ENCODE measurements at places on chromosomes 5 and 9.

GRCh38 chr9:19946441-19947109, 157.7 kb upstream of the SLC24A2 start:
- DNase-seq, result peak; percentile 46

GRCh38 chr9:25724424-25724823, 46.2 kb upstream of the TUSC1 start:
- peak; percentile 80 for DNase-seq

DNA sequence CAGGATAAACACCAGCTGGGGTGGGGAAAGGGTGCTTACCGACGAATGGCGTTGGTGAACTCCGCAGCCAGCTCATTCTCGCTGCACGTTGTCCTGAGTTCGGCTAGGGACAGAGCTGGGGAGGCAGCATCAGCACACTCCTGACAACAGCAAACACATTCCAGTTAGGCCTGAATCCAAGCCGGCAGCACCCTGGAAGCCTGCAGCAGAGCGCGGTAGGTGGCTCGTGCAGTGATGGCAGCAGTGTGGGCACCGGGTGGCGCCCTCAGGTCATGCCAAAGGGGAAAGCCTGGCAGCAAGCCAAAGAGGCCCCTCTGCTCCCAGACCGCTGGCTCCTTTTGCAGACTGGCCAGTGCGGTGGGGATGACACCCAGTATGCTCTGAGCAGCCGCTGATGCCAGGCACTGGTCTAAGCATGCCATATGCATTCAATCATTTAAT, 66.9 kb downstream of the DCP2 start:
- DNase-seq, result no peak

DNA sequence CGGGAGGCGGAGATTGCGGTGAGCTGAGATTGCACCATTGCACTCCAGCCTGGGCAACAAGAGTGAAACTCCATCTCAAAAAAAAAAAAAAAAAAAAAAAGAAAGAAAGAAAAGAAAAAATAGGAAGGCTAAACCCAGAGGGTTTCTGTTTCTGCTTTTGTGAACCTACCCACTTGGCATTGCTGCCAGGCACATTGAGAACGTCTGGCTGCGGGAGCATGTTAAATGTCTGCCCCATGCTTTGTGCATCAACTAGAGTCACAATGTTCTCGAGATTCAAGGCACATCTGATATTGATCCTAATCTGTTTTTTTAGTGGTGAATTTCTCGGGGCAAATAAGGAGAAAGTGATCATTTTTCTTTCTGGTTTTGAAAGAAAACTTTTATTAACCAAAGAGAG, 2.8 kb downstream of the SLC25A25 start:
- no peak for DNase-seq

DNA sequence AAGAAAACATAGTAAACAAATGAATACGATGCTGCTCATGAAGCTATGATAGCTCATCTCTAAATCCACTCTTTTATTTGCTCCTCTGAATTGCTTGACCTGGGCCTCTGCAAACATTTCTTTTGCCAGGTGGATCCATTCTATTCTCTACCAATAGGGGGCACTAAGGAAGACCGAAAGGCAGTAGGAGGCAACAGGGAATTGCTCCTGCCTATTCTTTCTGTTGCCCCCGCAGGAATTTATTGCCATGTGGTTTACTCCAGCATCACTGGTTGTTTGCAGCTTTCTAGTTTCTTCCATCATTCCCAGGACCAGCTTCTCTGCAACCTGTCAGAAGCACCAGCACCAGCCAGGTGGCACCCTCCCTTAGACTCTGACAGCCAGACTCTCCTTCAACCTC, 5.3 kb downstream of the GAPT start:
- DNase-seq, result no peak

DNA sequence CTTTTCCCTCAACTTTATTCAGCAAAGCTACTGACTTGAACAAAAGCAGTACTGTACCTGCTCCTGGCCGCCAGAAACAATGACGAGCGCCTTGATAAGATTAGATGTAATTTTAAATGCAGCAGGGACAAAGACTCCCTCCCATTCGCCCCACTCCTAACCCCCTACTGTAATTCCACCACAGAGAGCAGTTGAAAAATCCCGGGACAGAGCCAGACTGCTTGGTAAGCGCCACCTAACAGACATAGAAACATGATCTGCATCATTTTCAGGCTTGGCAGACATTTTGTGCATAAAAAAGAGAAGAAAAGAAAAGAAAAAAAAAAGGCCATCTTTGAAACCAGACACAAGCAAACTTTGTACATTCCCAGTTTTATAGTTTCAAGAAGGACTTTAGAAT, 81.9 kb downstream of the ISL1 start:
- no peak for DNase-seq

GRCh38 chr9:123378025-123378424, 22.0 kb downstream of the CRB2 start:
- no peak for DNase-seq

DNA sequence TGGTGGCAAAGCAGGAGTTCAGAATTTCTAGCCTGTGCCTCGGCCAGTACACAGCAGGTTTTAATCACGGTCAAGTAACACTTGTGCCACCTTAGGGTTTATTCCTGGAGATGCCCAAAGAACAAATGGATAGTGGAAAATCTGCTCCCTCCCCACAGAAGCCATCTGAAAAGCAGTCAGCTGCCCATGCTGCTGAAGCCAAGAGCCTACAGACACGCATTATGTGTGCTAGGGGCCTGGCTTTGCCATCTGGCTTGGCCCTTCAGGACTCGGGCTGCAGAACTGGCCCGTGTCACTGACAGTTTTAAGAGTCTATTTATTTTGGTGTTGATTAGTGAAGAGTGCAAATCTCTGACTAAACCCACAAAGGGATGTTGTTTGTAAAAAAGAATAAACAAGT, 11.1 kb downstream of the ARSB start:
- DNase-seq, result no peak

DNA sequence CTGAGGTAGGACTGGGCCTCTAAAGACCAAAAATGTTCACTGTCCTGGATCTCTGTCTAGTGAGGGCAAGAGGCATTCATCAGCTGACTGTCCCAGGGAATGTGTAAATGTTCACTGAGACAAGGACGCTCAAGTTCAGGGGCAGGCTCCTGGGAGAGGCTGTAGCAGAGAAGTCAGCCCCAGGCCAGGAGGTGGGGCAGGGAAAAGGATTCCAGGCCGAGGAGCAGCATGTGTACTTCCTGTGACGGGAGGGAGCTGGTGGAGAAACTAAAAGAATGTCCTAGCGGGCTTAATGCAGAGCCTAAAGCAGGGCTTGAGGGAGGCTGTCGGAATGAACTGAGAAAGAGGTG, 205.8 kb downstream of the GABBR2 start:
- DNase-seq, result peak; percentile 48

- no peak for DNase-seq
Observed at GRCh38 chr5:180173875-180174586, 35.0 kb downstream of the RASGEF1C start.

DNA sequence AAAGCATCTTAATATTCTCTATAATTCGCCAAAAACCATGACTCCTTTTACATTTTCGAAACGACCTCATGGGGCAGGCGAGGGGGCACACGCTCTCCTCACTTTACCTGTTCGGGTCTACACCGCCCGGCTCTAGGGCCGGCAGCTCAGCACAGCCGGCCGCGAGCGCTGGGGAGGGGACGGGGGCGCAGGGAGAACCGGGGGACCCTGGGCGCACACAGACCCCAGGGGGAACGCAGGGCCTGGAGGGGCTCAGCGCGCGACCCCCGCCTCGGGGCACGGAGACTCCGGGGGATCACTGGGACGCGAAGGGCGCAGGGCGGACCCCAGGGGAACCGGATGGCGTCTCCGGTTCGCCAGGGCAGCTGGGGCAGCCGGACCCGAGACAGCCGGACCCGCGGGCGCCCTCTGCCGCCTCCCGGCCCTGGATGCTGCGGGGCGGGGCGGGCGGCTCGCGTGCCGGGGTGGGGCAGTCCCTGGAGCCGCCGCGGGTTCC, at the start of gene AHRR:
Gene AHRR (plus strand): TSS at position 485 of the 496 bp plus-strand sequence. CDS start 22,189 bp downstream, outside the sequence.
- DNase-seq, result peak; percentile 76

DNA sequence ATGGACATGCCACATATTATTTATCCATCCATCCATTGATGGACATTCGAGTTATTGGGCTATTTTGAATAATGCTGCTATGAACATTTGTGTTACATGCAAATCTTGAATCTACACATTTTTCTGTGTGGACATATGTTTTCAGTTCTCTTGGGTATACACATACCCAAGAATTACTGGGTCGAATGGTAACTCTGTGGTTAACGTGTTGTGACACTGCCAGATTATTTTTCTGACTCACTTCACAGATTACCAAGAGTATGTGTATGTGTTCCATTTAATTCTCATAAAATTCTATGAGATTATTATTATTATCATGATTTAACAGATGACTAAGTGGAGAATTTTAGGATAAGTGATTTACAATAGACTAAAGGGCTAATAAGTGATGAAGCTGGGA, 26.7 kb downstream of the CYFIP2 start:
- DNase-seq, result peak; percentile 11

DNA sequence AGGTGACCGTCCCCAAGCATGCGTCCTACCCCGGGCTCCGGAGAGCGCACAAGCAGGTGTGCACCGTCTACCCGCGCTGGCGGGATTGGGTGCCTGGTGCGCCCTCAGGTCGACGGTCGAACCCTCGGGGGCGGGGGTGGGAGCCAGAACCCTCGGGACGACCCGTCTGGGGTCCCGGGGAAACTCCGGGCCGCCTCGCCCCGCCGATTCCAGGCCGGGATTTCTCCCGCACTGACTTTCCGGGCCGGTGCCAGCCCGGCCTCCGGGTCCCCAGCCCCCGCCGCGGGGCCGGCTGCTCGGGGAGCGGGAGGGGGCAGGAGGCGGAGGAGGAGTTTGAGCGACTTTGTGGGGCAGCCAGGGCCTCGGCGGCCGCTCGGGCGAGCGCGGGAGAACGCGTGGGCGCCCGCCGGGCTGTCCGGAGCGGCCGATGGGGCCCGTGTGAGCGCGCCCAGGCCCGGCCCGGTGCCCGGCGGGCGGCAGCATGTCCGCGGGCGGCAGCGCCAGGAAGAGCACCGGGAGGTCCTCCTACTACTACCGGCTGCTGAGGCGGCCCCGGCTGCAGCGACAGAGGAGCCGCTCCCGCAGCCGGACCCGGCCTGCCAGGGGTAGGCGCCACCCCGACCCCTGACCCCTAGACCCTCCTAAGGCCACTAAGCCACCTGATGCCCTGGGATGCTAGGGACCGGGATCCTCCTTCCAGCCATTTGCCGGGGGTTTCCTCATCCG, at the start of gene DAB2IP:
Gene DAB2IP (plus strand): TSS at position 340 of the 726 bp plus-strand sequence. CDS start 142 bp downstream, at position 482.
- DNase-seq, result no peak

DNA sequence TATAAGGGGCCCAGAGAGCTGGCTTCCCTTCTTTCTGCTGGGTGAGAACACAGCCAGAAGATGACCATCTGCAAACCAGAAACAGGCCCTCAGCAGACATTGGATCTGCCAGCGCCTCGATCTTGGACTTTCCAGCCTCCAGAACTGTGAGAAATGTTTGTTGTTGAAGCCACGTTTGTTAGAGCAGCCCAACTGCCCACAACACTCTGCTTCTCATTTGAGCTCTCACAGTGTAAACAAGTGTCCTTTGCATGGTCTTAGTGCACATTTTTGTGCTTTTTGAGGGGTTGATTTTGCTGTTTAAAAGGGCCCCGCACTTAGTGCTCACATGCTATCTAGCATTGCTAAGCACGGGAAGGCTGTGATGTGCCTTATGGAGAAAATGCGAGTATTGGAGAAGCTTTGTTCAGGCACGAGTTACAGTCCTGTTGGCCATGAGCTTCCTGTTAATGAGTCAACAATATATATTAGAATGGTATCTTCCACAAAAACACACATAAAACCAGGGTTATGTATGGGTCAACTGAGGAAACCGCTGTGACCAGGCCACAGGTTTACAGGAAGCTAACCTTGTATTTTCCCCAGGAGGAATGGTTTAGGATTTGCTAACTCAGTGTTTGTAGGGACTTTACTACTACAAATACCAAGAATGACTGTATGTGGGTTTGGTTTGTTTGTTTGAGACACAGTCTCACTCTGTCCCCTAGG, 11.9 kb downstream of the CMBL start:
- peak; percentile 84 for DNase-seq

DNA sequence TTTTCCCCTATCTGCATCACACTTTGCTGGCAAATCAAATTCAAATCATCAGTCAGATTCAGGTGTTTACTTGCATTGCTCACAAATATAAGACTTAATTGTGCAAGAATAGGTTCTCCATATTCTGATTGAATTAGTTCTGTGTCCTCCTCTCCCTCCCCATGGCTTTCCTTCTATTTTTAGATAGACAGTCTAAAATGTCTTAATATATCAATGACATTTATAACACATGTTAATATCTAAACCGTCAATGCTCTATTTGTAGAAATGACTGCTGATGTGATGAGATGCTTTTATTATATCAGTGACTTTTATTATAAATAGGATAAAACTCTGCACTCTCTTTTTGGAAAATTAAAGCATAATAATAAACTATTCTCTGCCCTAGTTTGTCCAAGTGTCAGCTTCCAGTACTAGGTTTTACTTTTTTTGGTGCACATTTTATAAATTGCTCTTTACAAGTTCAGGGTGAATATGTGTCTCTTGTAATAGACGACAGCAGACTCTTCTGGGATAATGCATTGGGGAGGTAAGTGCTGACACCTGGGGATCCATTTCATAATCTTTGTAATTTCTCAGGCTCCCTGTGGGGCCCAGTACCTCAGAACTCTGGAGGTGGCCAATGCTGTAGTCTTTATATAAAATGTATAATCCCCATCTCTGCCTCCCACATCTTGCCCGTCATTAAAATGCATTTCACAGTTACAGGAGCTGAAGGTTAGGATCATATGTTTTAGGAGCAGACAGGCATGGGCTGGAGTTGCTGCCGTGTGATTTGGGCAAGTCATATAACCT, 321.5 kb downstream of the BRINP1 start:
- no peak for DNase-seq

- DNase-seq, result no peak
Observed at GRCh38 chr5:68288707-68289134, 73.2 kb downstream of the PIK3R1 start.

- no peak for DNase-seq
Observed at GRCh38 chr5:106757672-106758071, 913.1 kb downstream of the EFNA5 start.

DNA sequence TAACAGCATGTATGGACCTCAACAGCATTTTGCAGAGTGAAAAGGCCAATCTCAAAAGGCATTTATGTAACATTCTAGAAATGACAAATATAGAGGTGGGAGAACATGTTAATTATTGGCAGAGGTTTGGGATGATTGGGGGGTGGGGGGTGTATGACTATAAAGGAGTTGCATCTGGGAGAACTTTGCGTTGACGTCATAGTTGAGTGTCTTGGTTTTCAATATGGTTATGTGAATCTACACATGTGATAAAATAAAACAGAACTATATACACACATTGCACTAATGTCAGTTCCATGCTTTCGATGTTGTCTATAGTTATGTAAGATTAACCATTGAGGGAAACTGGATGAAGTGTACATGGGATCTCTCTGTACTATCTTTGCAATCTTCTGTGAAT, 139.1 kb downstream of the SV2C start:
- DNase-seq, result no peak

- DNase-seq, result no peak
Observed at GRCh38 chr5:1934801-1935429, 52.2 kb upstream of the IRX4 start.

DNA sequence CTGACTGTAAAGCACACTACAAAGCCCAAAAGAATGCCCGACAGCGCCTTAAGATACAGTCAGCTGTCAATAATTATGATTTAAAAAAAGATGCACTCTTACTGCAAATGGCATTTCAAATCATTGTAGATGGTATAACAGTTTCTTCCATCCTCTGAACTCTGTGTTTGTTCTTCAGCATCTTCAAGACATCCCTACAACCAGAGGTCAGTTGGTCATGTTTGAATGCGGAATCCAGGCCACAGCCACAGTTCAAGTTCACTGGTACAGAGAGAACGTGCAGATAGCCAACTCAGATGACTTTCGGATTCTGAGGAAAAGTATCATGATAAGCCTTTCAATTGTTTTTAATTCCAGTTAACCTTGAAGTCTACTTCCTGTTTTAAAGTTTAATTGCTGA, 8.7 kb upstream of the MYOT start:
- no peak for DNase-seq
